ENCODE measurements at places on chromosomes 11 and 22.

DNA sequence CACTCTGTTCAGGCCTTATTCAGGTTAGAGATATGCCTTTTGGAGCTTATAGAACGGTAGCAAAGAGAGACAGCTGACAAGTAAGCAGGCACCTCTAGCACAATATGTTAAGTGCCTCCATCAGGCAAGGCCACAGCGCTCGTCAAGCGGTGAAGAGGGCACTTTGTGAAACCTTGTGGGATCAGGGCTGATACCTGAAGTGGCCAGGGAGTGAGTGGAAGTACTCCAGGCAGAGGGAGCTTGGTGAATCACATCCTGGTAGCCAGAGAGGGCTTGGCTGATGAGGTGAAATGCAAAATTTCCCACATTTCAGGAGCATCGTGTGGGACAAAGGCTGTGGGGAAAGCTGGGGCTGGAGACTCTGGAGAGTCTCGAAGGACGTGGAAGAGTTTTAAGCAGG is 87.4 kb downstream of the PKNOX2 start:
- DNase-seq = no peak

GRCh38 chr11:26753723-26754504 is 32.1 kb upstream of the SLC5A12 start:
- no peak for DNase-seq

- no peak for DNase-seq
These were observed 328.1 kb downstream of the BRD1 start for GRCh38 chr22:49499433-49500075.

DNA sequence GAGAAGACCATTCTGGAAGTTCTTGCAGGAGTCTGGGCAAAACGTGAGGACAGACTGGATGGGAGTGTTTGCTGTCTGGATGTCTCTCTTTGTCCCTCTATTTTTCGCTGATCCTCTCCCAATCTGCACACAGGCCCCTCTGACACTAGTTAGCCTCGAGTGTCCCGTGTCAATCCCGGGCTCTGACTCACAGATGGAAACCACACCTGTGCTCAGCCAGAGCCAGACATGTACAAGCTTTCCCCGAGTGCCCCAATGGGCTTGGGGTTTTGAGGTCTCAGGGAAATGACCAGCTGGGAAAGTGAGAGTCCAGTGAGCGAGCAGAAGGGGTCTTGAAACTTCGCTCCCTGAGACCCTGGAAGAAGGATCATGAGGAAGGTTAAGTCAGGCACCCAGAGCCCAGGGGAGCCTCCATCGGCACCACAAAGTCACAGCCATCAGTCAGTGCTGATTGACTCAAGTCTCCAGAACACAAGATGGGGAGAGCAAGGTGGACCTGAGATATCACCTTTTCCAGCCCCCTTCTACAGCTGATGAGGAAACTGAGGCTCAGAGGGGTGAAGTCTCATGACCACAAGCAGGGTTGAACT is 13.9 kb downstream of the APOL2 start:
- no peak for DNase-seq

GRCh38 chr11:40094954-40095353 is 1364.5 kb downstream of the LRRC4C start:
- no peak for DNase-seq

Measured in activated T-cell treated with anti-CD3 and anti-CD28 coated beads for 1 hour (primary cell).